ENCODE measurements at places on chromosomes 13 and 19.

DNA sequence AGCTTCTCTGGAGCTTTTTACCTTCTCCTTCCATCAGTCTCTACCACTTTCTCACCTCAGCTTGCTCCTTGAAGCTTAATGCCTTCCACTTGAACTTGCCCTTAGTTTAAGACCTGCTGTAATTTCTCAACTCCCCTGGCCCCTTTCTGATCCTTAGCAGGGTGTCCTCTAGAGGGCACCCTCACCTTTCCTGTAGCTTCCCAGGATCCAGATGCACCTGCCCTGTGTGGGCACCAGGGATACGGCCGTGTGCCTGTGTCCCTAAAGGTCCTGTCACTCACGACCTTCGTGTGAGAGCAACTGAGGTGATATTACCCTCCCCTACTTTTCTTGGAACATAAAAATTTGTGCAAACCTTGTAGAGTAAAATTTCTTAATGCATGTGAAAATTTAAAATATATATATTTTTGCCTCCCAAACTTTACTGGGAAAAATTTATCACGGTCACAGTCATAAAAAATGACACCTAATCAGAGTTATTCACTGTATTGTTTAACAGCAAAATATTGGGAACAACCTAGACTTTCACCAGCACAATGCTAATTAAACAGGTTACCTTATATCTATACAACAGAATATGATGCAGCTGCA is 46.4 kb downstream of the PSG3 start:
- DNase-seq = no peak

DNA sequence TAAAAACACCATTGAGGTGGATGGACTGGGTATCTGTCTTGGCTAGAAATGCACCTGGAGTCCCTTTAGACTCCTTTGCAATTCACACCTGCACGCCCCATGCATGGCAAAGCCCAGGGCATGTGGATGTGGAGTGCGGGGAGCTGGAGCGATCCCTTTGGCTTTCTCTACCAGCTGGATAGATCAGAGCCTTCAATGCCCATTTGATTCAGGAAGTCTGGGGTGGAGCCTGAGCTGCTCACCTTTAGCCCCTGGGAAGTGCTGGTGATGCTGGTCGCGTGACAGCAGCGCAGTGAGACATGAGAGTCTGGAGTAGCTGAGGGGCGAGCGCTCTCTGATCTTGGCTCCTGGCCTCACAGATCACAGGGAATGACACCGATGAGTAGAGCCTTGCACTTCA is 4.8 kb upstream of the ZNF536 start:
- DNase-seq = no peak

DNA sequence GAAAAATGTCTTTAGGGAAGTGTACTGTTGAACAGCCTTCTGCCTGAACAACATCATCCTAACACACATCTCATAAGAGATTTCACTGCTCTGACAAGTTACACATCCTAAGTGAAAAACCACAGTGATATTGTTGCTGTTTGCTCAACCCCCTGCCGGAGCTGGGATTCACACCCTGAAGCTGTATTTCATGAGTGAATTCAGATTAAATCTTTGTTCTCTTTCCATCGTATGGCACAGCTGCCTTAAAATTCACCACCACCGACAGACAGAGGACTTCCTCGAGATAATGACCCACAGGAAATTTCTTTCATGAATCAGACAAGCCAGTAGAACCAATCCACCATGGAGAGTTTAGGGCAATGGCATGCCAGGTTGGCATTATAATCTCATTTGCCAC is 280.8 kb downstream of the DCT start:
- DNase-seq = no peak

DNA sequence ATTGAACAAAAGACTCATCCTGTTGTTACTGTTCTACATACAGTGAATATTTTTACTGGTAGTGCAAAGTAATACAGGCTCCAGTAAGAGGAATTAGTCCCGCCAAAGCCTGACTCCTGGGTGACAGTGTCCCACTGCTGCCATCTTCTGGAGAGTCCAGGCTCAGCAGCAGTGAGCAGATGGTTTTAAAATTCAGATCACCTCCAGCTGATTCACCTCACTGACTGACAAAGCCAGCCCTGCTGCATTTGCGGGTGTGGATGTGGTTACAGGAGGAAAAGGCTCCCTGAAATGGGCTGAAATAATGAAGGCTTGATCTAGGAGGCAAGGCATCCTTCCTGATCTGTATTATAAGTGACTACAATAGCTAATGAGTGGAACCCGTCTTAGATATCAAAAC is 18.3 kb downstream of the PABPC3 start:
- no peak for DNase-seq

Measured in stimulated activated CD8-positive, alpha-beta memory T cell treated with anti-CD3 and anti-CD28 coated beads, Interleukin-4, amount 100 ng/mL, for 1 hour (primary cell).